ENCODE measurements at places on chromosomes 2 and 18. TPM values are rescaled to one million over a fixed set of nuclear protein-coding genes. Genes with fewer than 3 reads are reported as not detected.
A peak's percentile ranks its signal among the peaks of the same experiment; 100 is the strongest.

Gene SLC8A1
- total RNA-seq, result not detected

Gene UGT1A9
- 0.10 TPM for total RNA-seq

Gene GKN1
- not detected for total RNA-seq

Gene CTDP1
- total RNA-seq, result 14.7 TPM

Gene COL4A3
- total RNA-seq, result not detected

Gene KCNJ13
- 0.12 TPM for total RNA-seq

Gene AOX1
- 0.06 TPM for total RNA-seq

DNA sequence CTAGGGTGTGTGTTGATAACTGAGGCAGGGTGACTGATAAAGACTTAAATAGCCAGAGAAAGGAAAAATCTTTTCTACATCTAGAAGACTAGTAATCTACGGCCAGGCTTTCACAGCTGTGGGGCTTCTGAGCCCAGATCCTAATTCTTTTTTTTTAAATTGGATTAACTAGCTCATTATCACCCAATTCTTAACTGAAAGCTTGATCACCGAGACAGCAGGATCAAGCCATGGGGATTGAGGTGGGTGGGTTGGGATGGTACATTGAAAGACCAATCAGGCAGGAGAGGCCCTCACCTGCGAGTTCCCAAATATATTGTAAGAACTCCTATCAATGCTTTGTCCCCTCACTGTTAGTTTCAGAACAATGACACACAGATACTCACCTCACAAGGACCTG, 20.0 kb upstream of the NFE2L2 start:
- no peak for DNase-seq

DNA sequence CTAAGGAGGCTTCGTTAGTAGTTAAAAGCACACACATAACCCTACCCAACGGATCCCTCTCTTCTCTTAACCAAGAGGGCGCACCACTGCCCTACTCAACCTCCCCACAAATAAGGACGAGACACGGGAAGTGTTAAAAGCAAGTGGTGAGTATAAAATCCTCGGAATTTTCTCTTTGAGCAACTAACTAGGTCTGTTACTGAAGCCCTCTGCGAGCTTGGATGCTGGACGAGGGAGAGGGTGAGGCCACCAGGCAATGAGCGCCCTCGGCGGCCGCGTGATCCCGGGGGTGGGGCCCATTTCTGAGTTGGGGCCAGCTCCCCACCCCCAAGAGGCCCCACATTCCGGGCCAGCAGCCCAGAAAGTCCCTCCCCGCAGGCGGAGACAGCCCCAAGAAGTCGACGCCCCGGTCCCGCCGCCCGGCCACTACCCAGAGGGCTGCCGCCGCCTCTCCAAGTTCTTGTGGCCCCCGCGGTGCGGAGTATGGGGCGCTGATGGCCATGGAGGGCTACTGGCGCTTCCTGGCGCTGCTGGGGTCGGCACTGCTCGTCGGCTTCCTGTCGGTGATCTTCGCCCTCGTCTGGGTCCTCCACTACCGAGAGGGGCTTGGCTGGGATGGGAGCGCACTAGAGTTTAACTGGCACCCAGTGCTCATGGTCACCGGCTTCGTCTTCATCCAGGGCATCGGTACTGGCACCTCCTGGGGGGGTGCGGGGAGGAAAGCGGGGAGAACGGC, at the start of gene CYBRD1:
TSS of gene CYBRD1 (plus strand) at position 423 of the 736 bp plus-strand sequence. CDS start at position 495, 72 bp downstream.
- DNase-seq, result peak; percentile 37

DNA sequence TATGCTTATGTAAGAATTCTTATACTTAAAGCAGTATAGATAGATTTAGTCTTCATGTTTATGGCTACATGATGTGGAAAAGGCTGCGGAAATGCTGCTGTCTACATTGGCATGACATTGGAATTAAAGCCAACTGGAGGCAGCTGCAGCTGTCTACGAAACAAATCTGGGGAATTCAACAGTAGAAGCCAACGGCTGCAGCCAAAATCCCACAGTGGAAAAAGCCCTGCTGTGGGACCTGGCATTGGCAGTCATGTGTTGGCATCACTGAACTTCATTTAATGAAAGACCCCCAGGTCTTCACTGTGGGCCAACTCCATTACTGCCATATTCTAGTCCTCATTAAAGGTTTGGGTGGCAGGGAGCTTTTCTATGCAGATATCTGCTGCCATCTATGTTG, 223.6 kb downstream of the SLC8A1 start:
- no peak for DNase-seq

- DNase-seq, result no peak
Observed at GRCh38 chr2:14761118-14761517, 128.6 kb downstream of the LRATD1 start.

GRCh38 chr18:69088973-69089372, 291.1 kb downstream of the CCDC102B start:
- DNase-seq, result no peak

DNA sequence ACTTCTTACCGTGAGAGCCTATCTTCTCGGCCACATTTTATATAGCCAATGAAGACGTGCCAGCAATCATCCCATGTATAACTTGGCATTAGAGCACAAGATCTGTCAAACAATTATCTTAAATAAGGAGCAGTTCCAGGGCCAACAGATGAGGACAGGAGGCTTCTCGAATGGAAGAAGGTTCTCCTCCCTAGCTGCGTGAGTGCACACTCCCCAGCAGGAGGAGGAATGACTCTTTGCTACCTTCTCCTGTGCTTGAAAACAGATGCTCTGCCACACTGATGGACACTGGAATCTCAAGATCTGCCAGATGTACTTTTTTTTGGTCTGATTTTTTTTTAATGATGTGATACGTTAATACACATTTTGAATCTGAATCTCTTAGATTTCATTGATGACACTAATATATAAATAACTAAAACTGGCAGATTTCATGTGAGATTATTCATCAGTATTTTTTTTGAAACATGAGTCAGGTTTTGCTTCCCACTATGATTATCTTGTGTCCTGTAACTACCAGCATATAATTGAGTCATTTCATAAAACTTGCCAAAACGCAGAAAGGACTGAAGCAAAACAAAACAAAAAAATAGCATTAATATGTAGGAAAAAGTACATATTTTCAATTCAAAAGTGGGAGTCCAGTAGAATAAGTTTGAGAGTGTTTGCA, 626 bp upstream of the VIT start:
- DNase-seq, result peak; percentile 8

- no peak for DNase-seq
Observed at GRCh38 chr2:98647636-98648035, 39.2 kb downstream of the UNC50 start.

- no peak for DNase-seq
Observed at GRCh38 chr2:191467113-191467512, 210.8 kb upstream of the NABP1 start.

GRCh38 chr2:72828840-72829507, 3.1 kb upstream of the EXOC6B start:
- DNase-seq, result no peak

DNA sequence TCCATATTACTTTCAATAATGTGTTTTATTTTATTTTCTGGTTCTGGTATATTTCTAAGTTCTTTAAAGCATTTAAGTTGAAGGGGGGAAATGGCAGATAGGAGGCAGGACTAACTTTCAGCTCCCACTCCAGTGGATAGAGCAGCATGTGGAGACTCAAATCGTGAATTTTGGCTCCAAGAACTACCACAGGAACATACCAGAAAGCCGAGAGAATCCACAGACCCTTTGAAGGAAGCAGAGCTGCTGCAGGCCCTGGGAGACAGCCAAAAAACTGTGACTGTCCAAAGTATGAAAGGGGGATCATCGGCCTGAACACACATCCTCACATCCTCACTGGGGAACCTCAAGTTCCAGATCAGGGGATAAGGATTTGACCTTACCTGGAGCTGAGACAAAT, 207.6 kb upstream of the VWC2L start:
- DNase-seq, result no peak

DNA sequence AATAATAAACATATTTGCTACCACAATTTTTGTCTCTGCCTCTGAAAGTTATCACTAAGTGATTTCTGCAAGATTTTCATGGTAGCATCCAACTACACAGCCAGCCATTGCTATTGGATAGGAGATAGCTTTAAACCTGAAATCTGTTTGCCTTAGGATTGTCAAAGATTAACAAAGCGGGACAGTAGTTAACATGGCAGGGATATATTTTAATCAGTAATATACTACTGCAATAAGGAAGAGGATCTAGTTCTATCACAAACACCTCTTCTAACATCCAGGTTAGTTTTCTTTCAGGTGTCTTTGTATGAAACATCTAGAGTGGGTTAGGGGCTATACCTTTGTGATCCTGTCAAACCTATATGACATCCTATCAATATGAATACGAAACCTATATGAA, 641.3 kb downstream of the DPP10 start:
- no peak for DNase-seq

Measured in H4 (cell line).